Astrocyte (in vitro differentiated cells and primary cell): ENCODE measurements at places on chromosomes 5 and 9. TPM values are rescaled to one million over a fixed set of nuclear protein-coding genes. Genes with fewer than 3 reads are reported as not detected.

The MUSK gene
- total RNA-seq: not detected in 2 replicates

DNA sequence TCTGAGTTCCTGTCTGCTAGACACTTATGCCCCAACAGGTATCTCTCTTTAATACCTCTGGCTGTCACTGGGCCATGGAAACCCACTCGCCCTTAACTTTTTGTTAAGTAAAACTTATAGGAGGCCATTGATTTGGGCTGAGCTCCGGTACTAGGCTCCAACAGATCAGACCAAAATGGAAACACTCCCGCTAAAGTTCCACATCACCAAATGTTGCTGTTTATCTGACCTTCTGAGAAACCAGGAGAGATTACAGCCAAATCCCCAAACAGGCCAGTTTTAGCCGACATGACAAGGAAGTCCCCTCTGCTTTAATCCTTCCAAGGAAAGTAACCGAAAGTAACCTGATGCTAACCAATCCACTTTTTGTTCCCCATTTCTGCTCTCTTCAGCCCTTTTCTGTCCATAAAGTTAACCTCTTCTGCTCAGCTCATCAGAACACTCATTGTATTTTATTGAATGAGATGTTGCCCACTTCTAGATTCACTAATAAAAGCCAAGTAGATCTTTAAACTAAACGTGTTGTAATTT is 115.2 kb upstream of the LHFPL2 start:
- DNase-seq: no peak

- no peak for DNase-seq
Observed at GRCh38 chr5:136047858-136048257, 19.1 kb downstream of the TGFBI start.

GRCh38 chr5:1349246-1349645 is 4.3 kb upstream of the CLPTM1L start:
- no peak for DNase-seq
